ENCODE measurements at places on chromosomes 16 and 17. TPM values are rescaled to one million over a fixed set of nuclear protein-coding genes. Genes with fewer than 3 reads are reported as not detected.

Gene ENPP7
- total RNA-seq: not detected

Gene GP1BA
- not detected for total RNA-seq

Gene CCDC78
- total RNA-seq: 2.5 TPM

Gene CLEC19A
- total RNA-seq: not detected

Gene EVPLL
- not detected for total RNA-seq

Gene FBXL16
- total RNA-seq: 9.3 TPM

Gene KRT12
- total RNA-seq: not detected

Gene ITGA2B
- 0.98 TPM for total RNA-seq

Gene KRTAP3-1
- not detected for total RNA-seq

Gene MEFV
- total RNA-seq: under 0.01 TPM

Gene UNC119
- total RNA-seq: 31.5 TPM

Gene KRTAP1-5
- not detected for total RNA-seq

Gene TP53TG3F
- not detected for total RNA-seq

Gene MYOCD
- total RNA-seq: 0.25 TPM

Gene KRTAP4-5
- not detected for total RNA-seq

Gene ASIC2
- total RNA-seq: 13.5 TPM

Gene TNK1
- total RNA-seq: 0.25 TPM

Gene ITGAX
- 0.98 TPM for total RNA-seq

Gene PPP1R1B
- 20.7 TPM for total RNA-seq

Gene CCL16
- total RNA-seq: not detected

Gene BEAN1
- 3.9 TPM for total RNA-seq

Gene GPR142
- total RNA-seq: not detected

Gene GRAP
- 4.9 TPM for total RNA-seq

Gene PRR29
- 1.5 TPM for total RNA-seq

Gene SLC6A2
- under 0.01 TPM for total RNA-seq

Gene EIF1
- 126 TPM for total RNA-seq

Gene IRX5
- total RNA-seq: not detected

Gene TP53TG3C
- total RNA-seq: not detected
